Heart left ventricle (tissue), 16 donors: ENCODE measurements at places on chromosomes 4 and X.

DNA sequence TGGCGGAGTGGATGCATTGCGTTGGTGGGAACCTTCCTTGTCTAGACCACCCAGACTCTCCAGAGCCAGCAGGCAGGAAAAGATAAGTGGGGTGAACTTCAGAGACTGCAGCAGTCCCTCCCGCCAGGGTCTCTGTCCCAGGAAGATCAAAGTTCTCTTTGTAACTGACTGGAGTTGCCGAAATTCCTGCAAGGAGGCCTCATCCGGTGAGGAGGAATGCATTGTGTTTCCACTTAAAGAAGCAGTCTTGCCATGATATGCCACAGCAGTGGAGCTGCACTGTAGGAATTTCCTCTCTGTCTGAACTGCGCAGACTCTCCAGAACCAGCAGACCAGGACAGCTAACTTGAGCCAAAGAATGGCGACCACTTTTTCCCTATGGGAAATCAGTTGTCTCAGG is 1190.4 kb downstream of the TECRL start:
- no peak for DNase-seq

- no peak for DNase-seq
Observed at GRCh38 chr4:151192556-151193235, 84.3 kb upstream of the PRSS48 start.

GRCh38 chrX:17038277-17038676 is 91.8 kb downstream of the REPS2 start:
- no peak for DNase-seq

GRCh38 chr4:137949746-137950145 is 292.4 kb downstream of the SLC7A11 start:
- DNase-seq: no peak

- no peak for DNase-seq
Observed at GRCh38 chr4:98687876-98688275, 29.5 kb upstream of the TSPAN5 start.

GRCh38 chr4:2415881-2416563 is 2.4 kb downstream of the ZFYVE28 start:
- DNase-seq: no peak

DNA sequence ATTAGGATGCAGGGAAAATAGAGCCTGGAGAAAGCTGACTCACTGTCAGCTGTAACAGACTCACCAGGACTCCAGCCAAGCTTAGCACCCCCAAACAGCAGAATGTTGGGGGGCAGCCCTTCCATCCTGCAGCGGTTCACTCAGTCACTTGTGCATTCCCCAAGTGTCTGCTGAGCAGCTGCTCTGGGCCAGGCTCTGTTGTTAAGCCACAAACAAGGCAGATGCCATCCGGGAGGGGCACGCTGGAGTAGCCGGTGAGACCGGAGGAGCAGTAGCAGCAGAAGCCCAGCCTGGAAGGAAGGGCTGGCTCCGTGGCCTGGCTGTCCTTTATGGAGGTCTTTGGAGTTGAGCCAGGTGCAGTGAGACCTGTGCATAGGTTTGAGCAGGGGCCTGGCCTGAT is 22.0 kb downstream of the CCNQ start:
- no peak for DNase-seq

DNA sequence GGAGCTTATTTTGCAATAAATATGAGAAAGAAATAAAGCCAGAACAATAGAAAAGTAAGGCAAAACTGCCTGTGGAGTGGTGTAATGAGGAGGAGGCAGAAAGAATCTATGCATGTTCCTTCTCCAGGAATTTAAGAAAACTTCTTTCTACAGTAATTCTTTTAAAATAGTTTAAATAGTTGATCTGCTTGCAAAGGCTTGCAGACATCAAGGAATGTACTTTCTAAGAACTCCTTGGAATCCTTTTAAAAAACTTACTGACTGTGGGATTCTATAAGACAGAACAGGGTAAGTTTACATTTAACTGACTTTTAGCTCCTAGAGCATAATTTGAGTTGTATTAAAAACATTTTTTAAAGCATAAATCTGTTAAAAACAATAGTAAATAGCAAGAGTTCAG is 63.2 kb upstream of the ALB start:
- no peak for DNase-seq

DNA sequence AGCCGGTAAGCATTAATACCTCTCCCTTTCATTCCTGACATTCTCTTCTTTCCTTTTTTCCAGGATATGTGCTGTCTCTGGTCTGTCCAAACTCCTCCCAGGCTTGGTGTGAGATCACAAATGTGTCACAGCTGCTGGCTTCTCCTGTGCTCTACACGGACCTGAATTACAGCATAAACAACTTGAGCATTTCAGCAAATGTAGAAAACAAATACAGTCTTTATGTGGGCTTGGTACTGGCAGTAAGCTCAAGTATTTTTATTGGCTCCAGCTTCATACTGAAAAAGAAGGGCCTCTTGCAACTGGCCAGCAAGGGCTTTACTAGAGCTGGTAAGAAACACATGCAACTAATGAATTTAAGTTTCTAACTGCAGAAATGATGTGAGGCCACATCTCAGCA is 8.4 kb downstream of the NIPAL1 start:
- no peak for DNase-seq

GRCh38 chrX:105744291-105744690 is 78.0 kb upstream of the NRK start:
- no peak for DNase-seq

- no peak for DNase-seq
Observed at GRCh38 chr4:1770791-1771231, 22.3 kb upstream of the FGFR3 start.

DNA sequence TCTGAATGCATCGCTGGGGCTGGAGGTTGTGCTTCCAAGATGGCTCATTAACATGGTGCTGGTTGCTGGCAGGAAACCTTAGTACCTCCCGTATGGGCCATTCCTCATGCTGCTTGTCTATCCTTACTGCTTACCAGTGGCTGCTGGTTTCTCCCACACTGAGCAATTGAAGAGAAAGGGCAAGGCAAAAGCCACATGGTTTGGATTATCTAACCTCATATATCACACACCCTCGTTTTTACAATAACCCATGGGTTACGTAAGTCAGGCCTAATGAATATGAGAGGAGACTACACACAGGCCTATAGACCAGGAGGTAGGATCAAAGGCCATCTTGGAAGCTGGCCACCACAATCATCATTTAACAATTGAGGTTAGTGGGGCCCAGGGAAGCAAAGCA is 141.8 kb upstream of the EDNRA start:
- DNase-seq: no peak

DNA sequence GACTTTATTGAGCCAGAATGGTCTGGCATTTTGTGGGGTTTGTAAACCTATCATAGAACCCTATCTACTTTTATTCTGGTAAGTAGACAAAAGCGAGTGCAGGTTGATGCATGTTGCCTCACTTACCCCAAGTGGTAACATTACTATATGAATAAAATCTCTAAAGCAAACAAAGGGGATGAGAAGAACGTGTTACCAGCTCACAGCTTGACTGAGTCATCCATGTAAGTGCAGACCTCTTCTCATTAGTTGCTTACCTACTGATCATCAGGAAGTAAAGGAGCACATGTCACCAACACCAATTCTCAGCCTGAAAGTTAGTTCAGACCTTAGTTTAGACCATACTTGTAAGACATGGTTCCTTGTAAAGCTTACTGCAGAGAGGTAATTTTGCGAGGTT is 1328.3 kb downstream of the C4orf33 start:
- no peak for DNase-seq

DNA sequence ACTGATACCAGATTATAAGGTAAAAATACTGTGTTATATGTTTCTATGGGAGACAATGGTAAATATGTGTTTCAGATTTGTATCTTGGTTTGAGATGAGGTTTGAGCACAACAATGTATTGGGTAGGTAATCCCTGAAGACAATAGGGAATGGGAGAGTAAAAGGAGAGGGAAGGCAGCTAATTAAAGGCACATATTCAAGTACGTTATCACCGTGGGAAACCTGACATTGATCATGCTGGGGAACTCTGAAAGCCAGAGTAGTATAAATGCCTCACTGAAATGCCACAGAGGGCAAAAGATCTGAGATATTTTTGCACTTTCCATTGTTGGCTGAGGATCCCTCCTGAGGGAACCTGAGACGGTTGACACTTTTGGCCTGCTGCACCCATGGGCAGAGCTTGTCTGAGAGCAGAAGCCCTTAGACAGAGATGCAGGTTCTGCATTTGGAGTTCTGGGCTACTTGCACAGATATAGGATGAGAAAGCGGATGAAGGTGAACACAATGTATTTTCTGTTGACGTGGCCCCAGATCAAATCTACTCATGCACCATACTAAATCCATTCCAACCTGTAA is 506.7 kb downstream of the PCDH18 start:
- no peak for DNase-seq
